ENCODE measurements at places on chromosomes 6 and 20.

GRCh38 chr6:18561037-18561750 is 174.0 kb downstream of the RNF144B start:
- no peak for DNase-seq

- no peak for DNase-seq
These were observed 862 bp downstream of the UCKL1 start for GRCh38 chr20:63955281-63955826.

DNA sequence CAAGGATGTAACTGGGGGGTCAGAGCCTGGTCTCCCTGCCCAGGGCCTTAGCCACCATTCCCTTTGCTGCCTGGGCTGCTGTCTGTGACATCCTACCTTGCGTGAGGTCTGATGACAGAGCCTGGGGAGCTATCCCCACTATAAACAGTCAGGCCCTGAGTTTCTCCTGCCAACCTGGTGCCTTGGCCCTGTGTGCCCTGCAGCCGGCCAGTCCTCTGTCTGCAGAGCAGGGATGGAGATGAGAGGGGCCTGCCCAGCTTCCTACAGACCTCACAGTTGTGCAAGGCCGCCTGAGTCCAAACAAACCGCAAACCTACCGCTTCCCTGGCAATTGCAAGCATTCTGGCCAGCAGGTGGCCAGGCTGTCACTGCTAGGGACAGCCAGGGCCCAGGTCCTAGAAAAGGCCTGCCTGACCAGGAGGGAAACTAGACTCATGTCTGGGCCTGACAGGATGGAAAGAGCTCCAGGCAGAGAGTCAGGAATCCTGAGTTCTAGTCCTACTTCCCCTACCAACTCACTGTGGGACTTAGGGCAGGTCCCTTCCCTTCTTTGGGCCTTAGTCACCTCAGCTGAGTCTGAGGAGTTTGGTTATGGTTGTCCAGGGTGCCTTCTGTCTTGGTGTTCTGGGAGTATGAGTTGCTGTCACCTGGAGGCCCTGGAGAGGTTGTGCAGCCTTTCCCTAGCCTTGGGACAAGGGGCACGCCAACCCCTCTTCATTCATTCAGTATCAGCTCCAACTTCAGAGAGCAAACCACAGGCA is 86.2 kb downstream of the VEGFA start:
- no peak for DNase-seq

DNA sequence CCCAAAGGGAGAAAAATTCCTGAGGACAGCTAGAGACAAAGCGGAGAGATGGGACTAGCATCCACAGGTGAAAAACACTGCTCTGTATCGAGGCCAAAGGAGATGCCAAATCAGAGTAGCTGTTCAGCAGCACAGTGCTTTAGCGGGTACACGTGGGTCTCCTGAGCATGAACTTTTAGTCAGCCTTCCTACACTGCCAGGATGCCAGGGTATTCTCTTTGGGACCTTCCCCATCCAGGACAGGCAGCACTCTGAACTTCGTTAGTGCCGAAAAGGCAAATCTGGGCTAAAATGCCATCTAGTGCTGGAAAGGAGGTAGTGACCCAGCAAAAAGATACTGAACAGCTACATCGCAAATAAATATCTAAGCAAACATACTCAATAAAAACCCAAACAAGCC is 64.9 kb downstream of the C6orf58 start:
- DNase-seq: no peak

- no peak for DNase-seq
These were observed 144.6 kb upstream of the AGPAT4 start for GRCh38 chr6:161418463-161418945.

DNA sequence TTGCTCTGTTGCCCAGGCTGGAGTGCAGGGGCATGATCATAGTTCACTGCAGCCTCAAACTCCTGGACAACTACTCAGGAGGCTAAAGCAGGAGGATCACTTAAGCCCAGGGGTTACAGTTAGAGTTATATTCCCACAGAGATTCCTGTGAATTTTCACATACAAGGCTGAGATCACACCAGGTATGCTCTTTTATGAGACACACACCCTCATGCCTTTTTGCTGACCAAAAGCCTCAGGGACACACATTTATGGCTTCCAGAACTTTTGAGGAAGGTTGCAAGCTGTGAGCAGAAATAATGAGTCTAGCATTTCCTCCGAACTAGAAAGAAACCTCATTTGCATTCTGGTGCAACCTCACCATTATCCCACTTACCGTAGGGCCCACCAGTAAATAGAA is 370.5 kb upstream of the ARID1B start:
- DNase-seq: no peak

DNA sequence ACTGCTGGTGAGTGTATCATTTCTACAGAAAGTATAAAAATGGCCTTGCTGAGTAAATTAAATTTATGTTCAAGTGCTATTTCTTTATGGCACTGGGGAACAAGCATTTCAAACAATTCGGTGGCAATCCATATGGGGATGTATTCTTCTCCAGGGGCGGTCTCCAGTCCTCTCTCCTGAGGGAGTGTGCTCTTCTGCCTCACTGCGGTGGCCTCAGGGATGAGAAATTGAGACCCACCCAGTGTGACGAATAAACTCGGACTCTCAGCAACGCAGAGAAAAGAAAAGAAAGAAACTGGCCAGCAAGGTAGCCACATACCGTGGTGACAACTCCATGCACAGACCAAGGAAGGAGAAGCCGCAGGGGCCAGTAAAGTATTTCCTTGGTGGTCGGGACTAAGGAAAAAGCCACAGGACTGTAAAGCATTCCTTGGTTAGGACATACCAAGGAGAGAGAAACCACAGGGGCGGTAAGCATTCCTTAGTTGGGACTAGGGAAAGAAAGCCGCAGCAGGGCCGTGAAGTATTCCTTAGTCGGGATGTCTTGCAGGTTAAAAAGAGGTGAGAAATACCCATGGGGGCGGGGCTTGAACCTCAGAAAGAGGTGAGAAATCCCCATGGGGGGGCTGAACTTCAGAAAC is 13.6 kb upstream of the GOPC start:
- DNase-seq: no peak

- no peak for DNase-seq
These were observed 25.4 kb downstream of the DOP1A start for GRCh38 chr6:83092756-83093399.

GRCh38 chr20:51725584-51726176 is 42.5 kb downstream of the ATP9A start:
- no peak for DNase-seq

DNA sequence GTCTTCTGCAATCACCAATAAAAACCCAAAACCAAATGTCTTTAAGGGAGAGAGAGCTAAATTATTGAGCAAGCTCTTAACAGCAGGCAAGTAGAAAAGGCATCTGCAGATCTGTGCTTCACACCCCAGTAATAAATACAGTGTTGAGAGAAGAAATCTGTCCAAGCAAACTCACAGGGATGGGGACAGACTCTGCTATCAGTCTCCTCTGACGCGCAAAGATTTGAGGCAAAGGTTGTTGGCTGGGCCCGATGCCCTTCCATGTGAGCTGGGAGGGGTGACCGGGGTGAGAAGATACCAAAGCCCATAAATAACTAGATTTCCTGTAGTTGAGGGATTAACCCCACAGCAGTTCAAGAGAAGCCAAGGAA is 315.2 kb upstream of the SOX4 start:
- DNase-seq: no peak

DNA sequence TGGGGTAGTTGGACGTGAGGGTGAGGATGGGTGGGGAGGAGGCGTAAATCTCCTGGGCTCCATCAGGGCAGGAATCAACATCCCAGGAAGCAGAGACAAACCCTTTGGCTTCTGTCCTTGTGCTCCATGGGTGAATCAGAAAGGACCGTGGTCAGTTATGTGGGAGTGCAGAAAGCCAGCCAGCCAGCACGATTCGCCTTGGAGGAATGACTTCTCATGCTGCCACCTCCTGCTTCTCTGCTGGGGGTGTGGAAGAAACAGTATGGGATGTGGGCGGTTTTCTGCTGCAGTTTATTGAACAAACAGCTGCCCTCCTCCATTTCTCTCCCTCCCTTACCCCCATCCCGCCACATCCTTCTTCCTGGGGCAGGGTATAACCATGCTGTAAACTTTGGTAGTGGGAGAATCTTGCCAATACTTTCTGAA is 214.5 kb downstream of the SOX4 start:
- no peak for DNase-seq

GRCh38 chr6:150394053-150394898 is 25.5 kb downstream of the IYD start:
- no peak for DNase-seq

GRCh38 chr6:109373762-109374161 is 8.5 kb downstream of the CD164 start:
- DNase-seq: no peak

GRCh38 chr6:89346433-89346832 is 6.1 kb downstream of the UBE2J1 start:
- no peak for DNase-seq

DNA sequence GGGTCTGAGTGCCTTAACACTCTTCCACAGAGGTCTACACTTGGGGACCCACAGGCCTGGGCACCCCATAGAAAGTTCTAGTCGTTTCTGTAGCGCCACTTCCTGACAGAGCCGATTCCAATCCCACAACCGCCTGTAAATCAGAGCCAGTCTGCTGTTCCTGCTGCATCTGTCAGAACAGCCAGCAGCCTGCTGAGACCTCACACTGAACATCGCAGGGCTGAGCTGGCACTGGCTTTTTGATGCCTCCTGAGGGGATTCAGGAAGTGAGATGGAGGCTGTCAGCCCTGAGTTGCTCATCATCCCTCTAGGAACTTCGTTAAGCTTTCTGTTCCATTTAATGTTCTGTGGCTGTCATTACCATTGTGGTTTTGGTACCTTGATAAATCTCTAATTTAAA is 48.9 kb downstream of the DCBLD1 start:
- no peak for DNase-seq

DNA sequence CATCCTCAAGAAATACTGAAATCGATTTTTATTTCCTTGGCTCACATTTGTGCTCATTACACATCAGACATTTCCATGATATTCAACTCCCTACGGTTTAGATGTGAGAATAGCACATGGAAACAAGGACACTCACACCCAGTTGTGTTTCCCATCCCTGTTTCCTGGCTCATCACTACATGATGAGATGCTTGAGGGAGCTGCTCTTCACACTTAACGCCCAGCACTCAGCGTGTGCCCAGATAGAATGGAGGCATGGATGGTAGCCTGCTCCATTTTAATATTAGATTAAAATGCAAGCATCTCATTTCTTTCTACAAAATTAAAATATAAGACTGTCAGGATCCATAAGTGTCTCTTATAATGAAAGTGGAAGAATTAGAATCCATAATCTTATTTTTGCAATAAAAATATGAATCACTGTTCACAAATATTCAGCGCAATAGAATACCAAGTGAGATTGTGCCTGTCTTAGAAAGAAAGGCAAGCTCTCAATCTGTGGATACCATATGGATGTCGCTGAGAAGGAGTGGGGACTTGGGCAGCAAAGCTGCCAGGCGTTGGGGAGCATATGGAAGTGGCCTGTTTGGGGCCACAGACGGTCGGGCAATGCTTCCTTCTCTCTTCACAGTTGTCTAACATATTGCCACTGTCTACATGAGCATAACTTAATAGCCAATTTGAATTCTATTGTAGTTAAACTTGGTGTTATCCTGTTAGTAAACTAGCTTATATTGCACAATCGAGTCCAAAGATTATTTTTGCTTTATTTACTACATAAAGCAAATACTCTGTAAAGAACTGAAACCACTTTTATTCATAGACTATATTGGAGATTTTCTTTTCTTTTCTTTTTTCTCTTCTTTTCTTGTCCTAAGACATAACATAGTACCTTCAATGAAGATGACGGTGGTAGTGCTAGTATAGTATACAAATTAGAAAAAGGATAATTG is 206.8 kb upstream of the QKI start:
- no peak for DNase-seq

DNA sequence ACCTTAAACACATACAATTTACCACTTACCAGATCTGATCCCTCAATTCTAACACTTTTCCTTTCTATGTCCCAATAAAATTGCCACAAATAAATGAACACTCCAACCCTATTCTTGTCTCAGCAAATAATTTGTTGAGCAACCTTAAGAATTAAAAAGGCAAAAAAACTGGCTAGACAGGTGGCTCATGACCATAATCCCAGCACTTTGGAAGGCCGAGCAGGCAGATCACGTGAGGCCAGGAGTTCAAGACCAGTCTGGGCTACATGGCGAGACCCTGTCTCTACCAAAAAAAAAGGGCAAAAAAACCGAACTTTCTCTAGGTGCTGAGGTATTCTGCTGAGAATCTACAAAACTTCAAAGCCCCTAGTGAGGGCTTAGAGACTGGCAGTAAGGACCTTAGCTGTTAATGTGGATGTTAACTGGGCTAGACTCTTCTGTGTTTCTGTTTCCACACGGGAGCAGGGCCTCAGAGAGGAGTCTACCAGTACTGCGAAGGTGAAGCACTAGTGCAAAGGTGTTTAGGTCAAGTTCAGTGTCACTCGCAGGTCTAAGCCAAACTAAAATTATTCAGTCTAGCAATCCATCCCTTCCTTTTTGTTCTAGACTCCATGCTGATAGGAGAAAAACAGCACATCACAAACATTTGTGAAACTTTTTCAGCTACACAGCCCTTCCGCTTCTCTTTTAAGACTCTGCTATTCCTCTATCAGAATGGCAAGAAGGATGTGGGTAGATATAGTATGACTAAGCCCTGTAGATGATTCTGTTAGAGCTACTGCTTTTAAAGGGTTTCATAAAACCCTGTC is 2.6 kb downstream of the FASTKD5 start:
- no peak for DNase-seq

- no peak for DNase-seq
These were observed 33.9 kb upstream of the SGK1 start for GRCh38 chr6:134351615-134352474.

DNA sequence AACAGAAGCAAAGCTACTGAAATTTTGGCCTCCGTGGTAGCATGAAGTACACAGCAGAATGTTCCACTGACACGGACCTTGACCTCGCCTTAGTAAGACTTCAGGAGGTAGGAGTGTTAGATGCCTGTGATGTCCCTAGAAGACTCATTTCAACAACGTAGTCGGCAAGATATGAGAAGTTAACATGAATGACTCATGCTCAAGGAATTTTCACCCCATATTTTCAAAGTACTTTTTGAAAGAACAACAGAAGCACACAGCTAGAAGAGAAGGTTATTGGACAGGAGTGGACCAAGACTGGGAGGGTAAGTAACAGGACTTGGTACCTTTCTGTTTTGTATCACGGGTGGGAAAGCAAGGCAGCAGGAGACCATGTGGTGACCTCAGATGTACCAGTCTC is 78.0 kb downstream of the DZANK1 start:
- DNase-seq: no peak

GRCh38 chr6:79586548-79586947 is 44.6 kb upstream of the SH3BGRL2 start:
- no peak for DNase-seq

GRCh38 chr6:89794324-89794723 is 25.3 kb downstream of the MDN1 start:
- DNase-seq: no peak

Measured in NCI-H2081 treated with DMSO at 0.1 percent for 48 hours (cell line).